ENCODE measurements at places on chromosomes 7 and 10.

DNA sequence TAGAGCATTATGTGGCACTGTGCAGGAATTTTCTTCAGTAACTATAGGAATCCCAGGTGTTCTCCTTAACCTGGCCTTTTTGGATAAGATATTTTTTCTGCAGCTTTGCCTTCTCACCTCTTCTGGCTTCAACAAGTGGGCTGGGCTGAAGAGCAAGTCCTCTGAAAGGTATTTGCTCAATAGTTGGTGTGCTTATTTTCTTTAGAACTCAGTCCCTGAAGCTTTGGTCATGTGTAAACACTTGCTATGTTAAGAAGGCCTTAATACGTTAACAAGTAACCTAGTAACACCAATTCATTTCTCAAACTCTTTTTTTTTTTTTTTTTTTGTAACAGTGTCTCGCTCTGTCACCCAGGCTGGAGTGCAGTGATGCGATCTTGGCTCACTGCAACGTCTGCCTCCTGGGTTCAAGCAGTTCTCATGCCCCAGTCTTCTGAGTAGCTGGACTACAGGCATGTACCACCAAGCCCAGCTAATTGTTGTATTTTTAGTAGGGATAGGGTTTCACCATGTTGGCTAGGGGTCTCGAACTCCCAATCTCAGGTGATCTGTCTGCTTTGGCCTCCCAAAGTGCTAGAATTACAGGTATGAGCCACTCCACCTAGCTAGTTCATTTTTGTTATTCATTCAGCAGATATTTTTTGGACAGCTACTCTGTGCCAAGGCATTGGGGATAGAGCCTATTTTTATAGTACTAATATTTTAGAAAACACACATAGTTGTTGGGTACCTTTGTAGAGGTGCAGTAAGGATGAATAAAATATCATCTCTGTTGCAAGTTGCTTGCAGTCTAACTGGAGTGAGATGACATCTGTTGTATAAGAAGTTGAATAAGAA, 164.6 kb downstream of the SND1 start:
- DNase-seq, result no peak

GRCh38 chr7:66634816-66635215, 6.1 kb downstream of the KCTD7 start:
- no peak for DNase-seq

DNA sequence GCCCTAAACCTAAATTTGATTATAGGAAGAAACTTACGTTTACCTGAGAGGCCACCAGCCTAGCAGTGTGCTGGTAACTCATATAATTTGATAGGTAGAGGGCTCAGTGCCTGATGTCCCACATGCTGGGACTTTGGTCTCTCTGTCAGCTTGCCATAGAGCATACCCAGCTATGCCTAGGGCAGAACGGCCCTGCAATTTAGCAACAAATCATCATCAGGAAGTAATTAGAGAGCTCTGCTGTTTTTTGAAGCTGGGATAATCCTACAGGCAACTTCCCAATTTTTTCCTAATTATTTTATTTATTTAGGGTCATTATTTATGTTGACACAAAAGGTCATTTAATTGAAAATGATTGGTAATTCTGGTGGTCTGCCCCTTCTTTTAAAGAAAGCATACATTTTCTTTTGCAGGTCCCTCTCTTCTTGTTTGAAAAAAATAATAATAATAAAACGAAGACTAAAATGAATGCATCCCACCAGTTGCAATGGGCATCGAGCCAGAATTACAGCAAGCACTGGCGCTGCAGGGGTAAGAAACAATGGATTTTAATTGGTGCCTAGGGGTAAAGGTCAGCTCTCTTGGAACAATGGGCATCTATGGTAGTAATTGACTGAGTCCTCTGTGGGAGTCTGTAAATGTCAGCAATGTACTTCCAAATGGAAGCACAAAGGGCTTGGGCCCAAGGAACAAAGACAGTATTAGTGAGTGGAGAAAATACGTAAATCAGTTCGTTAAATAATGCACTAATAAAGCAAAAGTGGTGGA, 348.0 kb downstream of the SORCS1 start:
- DNase-seq, result no peak

DNA sequence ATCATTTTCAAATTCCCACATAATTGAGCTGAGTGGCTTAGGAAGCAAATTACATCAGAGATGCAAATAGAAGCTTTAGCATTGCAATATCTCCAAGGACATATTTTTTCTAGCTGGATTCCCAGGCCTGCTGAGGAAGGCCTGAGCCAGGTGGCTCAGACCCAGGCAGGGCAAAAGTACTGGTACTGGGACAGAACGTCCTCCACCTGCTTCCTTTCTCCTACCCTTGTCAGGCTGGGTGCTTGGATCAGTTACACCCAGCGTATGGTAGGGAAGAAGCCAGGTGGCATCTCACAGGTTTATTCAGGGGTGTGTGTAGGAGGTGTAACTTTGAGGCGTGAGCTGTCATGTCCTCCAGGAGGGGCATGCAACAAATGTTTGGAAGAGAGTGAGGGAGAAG, 3.0 kb upstream of the PANK1 start:
- DNase-seq, result no peak

- DNase-seq, result no peak
These were observed 16.5 kb upstream of the UBE2D1 start for GRCh38 chr10:58318346-58318745.

DNA sequence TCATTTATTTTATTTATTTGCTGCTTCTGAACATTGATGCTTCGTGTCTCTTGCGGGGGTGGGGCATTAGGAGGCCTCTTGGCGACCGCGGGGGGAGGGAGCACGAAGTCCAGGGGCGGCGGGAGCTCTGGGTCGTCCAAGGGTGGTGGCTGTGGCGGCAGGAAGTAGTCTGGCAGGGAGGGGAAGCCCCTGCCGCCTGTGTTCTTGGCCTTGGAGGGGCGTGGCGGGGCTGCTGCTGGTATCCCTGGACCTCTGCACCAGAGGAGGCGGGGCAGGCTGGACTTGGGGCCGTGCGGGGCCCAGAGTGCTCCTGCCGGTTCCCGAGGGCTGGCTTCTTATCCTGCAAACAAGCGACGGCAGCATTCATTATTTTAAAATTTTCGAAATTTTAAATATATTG, 70.5 kb upstream of the ABI1 start:
- no peak for DNase-seq

DNA sequence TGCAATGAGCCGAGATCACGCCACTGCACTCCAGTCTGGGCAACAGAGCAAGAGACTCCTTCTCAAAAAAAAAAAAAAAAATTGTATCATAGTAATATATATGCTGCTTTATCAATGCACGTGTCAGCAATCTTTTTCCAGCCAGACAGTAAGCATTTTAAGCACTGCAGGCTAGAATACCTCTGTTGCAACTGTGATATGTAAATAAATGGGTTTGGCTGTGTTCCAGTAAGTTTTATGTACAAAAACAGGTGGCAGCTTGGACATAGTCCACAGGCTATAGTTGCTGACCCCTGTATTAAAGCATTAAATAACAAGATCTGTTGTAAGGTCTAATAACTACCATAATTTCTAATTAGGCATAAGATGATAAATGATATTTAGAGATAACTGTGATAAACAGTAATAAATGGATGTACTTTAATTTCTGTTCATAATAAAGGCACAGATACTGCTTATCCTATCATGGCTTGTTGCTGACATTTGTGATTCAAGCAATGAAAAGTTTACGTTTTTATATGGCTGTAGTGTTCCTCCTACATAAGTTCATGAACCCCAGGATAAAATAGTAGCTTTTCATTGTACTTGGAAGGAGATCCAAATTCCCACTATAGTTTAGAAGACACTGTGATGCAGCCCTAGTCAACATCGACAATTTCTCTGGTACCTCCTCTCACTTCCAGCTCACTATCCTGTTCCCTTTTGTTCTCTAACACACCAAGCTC, 161.4 kb downstream of the ELMO1 start:
- DNase-seq, result no peak

GRCh38 chr10:129385600-129385999, 81.4 kb upstream of the MGMT start:
- DNase-seq, result no peak

GRCh38 chr7:45087301-45088145, 1.2 kb downstream of the NACAD start:
- DNase-seq, result no peak

- no peak for DNase-seq
These were observed 90.6 kb upstream of the OIT3 start for GRCh38 chr10:72802763-72803505.

- DNase-seq, result no peak
These were observed 80.7 kb downstream of the UBE2H start for GRCh38 chr7:129872054-129872453.

DNA sequence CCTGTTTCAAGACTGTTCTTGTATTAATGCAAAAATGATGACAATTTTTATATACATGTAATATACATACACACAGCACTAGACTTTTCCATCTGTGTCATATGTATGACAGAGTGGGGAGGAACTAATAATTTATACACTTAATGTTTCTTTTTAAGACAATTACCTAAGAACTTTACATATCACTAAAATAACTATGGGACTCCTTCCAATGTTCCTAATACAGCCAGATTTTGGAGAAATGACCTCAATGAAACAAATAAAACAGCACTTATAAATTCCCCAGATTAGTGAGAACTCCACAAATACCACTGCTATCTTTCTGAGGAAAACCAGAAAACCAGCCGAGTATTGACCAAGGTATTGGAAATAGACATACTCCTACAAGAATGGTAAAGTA, 199.4 kb downstream of the ELMO1 start:
- no peak for DNase-seq

- no peak for DNase-seq
These were observed 178.4 kb upstream of the TARP start for GRCh38 chr7:38451840-38452239.

- DNase-seq, result peak; percentile 95
These were observed 85.2 kb downstream of the HGF start for GRCh38 chr7:81684514-81685269.

DNA sequence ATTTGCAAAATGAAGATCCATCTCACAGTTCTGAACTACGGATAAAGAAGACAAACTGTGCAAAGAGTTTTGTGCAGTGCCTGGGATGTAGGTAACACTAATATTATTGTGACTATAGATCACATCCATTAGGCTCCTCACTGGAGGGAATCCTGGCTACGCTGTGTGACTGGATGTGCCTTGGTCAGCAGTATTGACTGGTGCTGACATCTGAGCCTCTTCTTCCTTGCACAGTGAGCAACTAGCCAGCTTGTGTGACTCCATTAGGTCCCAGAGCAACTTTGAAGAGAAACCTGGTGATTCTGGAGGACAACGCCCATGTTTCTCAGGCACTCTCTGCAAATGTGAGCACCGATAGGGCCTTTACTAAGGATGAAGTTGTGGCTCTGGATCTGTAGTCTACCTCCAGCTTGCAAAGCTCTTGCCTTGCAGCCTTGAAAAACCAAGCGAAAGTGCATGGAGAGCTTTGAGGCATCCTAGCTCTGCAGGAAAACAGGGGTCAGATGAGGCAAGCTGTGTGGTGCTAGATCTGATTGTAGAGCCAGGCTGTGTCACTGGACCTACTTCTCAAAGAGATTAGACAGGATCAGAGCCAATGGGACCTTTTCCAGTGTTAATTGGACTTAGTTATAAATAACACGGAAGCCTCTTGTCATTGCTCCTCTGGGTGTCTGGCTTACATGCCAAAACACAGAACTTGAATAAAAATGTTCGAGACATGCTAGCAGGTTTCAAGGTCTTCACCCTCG, 303.6 kb upstream of the LYZL1 start:
- DNase-seq, result no peak

GRCh38 chr10:68992636-68993440, 4.2 kb downstream of the KIFBP start:
- DNase-seq, result no peak

- DNase-seq, result no peak
These were observed 79.2 kb upstream of the FRMD4A start for GRCh38 chr10:14409856-14410458.

DNA sequence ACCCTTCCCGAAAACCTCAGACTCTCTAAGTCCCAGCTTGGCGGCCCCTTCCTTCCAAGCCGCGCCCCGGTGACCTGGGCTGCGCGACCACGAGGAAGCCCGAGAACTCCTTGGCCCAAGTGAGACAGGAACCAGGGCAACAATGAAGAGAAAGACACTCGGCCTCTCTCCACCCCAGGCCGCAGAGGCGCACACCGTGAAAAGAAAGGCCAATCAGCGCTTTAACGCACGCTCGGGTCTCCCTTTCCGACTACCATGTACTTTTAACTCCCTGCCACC, 166.4 kb upstream of the PPP1R3A start:
- no peak for DNase-seq

- DNase-seq, result no peak
These were observed 19.7 kb downstream of the MBL2 start for GRCh38 chr10:52752801-52753445.

DNA sequence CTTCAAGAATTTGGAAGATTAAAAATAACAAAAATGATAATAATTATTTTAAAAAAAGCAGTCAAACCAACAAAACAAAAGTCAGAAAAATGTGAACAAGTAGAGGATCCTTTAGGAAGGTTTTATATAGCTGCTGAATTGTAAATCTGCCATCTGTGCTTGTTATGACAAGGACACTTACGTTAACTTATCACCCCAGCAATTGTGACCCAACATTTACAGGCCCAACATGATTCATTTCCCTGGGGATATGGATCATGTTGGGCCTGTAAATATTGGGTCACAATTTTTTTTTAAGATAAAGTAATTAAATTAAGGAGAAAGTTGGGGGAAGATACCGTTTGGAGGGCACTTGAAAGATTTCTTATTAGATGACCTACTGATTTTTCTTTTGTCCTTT, 261.4 kb upstream of the HABP2 start:
- no peak for DNase-seq

GRCh38 chr10:113019096-113019495, 69.0 kb downstream of the TCF7L2 start:
- no peak for DNase-seq

DNA sequence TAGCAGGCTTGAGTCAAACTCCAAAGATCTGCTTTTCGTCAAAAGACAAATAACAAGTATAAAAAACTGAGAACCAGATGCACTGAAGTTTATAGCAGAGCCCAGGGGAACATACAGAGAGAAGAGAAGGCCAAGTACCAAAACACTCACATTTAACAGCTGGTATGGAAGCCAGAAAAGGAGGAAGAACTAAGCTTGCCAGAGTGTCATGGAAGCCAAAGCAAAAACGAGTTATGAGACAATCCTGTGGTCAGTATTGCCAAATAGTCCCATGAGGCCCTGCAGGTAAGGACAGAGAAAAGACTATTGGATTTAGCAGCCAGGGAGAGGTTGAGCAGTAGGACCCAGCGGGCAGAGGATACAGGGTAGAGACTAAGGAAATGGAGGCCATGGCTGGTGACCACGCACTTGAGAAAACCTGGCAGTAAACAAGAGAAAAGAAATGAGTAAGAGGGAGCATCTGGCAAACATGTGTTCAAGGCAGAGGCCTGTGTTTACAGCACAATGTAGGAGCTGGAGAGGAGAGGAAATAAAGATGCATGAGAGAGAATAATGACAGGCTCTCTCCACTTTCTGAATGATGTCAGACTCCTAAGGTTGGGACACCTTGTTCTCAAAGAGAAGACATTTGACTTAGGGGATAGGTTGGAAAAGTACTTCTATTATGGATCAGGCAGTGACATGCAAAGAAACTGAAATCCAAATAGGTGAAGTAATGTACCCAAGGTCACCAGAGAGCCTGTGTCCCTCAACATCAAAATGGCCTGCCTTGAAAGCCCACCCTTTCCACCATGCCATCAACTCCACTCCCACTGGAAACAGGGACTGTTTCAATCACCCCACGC, 9.1 kb downstream of the CREB3L2 start:
- no peak for DNase-seq
